ENCODE measurements at places on chromosomes 3 and 15.

GRCh38 chr3:11724615-11725339 is 81.1 kb upstream of the VGLL4 start:
- DNase-seq = no peak

DNA sequence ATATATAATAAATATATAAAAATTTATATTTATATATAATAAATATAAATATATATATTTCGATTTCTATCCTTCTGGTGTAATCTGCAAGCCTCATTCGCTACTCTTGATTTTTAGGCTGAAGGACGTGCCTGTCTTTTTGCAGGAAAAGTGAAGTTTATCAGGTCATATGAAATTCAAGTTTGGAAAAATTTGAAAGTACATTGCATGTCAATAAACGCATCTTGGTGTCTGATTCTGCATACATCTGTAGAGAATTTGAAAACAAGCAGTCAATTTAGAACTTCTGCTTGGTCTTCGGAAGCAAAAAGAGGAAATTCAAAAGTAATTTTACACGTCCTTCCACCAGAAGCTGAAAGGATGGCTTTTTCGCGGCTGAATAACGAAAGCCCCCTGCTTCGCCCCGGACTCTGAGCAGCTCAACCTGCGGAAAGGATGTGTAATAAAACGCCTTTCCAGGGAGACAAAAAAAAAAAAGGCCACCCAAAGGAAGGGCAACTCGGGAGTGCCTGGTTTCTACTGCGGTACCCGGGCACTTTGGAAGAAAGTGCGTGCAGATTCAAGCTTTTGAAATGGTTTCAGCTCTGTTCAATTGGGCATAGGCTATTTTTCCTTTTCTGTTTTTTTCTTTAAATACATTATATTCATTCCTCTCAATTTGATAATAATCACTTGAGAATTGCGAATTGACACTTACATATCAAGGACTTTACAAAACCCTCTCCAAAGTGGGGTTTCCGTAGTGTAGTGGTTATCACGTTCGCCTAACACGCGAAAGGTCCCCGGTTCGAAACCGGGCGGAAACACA is 1.5 kb upstream of the MYNN start:
- DNase-seq = peak; percentile 85

GRCh38 chr3:68963891-68964290 is 31.5 kb upstream of the TAFA4 start:
- DNase-seq = no peak

DNA sequence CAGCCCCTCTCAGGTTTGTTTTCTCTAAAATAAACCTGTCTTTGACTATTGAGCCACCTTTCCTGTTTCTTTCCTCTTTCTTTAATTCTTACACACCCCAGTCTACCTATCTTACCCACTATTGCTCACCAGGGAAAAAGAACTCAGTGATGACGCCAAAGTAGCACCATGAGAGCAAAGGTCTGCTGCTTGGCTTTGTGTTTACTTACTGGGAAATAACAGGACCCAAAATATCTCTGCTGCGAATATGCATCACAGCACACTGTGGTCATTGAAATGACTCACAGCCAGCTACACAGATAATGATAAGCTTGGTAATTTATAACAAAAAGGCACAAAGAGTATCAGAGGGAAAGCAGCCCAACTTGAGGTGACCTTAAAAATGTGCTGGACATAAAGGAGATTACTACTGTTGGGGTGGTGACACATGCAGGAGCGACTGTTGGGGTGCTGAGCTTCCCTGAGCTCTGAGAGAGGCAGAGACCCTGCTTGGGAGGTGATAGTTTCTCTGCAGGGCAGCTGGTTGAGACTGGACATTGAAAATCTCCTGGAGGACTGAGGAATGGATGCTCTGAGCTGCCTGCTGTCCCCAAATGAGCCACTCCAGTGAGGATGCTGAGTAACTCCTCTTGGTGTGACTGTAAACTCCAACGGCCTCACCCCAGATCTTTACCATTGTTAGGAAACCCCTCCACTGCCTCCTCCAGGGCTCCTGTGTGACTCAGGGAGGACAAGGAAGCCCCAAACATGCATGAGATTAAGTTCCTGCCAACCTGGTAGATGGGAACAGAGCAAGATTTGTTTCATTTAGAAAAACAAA is 14.5 kb downstream of the EFCAB12 start:
- DNase-seq = peak; percentile 67

DNA sequence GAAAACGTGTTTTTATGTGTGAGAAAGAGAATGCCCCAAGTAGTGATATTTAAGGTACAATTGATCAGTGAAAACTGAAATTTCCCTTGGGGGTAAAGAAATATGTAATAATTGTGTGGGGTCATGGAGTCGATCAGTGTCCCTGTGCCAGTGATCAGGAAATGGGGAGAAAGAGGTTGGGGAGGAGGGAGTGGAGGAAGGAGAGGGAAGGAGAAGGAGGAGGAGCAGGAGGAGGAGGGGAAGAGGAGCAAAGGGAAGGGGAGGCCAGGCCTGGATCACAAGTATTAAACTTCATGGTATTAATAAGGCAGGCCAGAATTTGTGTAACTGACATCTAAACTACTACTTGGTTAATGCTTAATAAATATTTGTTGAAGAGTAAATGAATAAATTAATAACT is 30.4 kb downstream of the THSD4 start:
- DNase-seq = no peak

GRCh38 chr3:186964616-186965015 is 34.3 kb downstream of the ST6GAL1 start:
- DNase-seq = no peak

- DNase-seq = no peak
These were observed 240.4 kb upstream of the TBL1XR1 start for GRCh38 chr3:177437513-177438337.

DNA sequence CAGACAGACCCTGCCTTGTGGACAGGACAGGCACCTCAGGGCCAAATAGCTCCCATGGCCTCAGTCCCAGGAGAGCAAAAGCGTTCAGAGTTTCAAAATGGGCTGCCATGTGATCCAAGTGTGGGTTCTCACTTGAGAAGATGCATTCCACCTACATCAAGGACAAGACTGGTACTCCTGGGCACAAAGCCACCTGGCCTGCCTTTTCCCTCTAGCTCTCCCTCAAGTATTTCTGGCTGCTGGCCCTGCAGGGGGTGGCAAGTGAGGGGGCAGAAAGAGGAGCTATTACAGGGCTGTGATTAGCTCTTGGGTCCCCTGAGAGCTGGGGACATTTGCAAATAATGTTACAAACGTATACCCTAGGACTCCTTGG is 6.5 kb upstream of the COL7A1 start:
- no peak for DNase-seq

GRCh38 chr15:65837301-65838294 is 31.7 kb upstream of the RAB11A start:
- no peak for DNase-seq

- peak; percentile 31 for DNase-seq
These were observed at the start of gene EPHA6 for GRCh38 chr3:96813820-96814650. Gene EPHA6 (plus strand): TSS chr3:96814594.

- DNase-seq = peak; percentile 49
These were observed 75.5 kb downstream of the NEDD4 start for GRCh38 chr15:55917881-55918296.

GRCh38 chr3:138846262-138846791 is 11.6 kb upstream of the PIK3CB start:
- no peak for DNase-seq

GRCh38 chr15:96160269-96160668 is 170.2 kb upstream of the NR2F2 start:
- no peak for DNase-seq

- no peak for DNase-seq
These were observed 339.7 kb upstream of the NR2F2 start for GRCh38 chr15:95990833-95991232.

GRCh38 chr3:39990532-39990931 is 181.1 kb downstream of the MYRIP start:
- peak; percentile 54 for DNase-seq

DNA sequence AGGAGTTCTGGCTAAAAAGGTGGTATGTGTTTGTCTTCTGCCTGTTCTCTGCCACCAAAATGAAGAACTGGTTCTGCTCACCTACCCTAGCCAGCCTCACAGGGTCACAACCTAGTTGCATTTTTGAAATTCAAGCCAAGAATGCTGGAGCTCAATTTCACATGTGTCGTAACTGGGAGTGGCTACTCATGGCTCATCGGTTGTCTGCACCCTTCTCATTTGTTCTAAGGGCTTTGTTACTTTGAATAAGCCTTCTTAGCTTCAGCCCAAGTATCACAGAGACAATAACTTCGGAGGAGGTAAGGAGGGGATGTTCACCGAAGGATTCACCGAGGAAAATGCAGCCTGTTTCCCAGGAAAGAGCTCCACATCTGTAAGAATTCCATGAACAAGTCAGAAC is 134.3 kb upstream of the RARB start:
- DNase-seq = peak; percentile 13

- DNase-seq = no peak
These were observed 29.9 kb upstream of the ZKSCAN7 start for GRCh38 chr3:44525060-44525459.

- no peak for DNase-seq
These were observed 38.1 kb upstream of the RASA2 start for GRCh38 chr3:141448606-141449220.

GRCh38 chr3:10875914-10876313 is 59.9 kb downstream of the SLC6A11 start:
- no peak for DNase-seq

DNA sequence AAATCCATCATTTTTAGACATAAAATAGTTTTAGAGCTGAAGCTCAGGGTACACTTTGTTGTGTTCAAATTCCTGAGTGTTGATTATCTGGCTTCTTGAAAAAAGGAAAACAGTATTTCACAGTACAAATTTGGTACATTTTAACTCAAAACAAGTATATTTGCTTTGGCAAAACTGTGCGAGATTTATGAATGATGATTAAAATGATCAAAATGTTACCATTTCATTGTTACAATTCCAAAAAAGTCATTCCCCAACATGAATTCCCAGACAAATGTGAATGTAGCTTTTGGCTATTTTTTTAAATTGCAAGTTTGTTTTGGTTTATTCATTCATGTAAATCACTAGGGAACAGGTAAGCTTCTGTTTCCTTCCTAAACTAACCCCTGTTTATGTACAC is 347.4 kb upstream of the DCBLD2 start:
- no peak for DNase-seq

DNA sequence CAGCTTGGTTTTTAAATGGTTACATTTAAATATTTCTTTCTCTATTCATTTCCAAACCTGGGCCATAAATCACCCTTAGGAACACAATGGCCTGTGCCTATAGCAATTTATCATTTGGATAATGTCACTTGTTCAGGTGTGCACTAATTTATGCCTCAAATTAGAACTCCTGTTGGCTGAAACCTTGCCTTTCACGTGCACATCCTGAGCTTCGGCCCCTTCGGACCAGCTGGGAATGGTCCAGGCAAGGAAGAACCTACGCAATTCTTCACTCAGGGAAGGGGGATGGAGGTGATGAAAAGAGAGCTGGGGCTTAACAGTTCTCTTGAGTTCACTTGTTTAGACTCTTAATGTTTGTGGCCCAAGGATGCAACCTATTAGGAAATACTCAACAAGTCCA is 324.1 kb upstream of the ICE2 start:
- no peak for DNase-seq

DNA sequence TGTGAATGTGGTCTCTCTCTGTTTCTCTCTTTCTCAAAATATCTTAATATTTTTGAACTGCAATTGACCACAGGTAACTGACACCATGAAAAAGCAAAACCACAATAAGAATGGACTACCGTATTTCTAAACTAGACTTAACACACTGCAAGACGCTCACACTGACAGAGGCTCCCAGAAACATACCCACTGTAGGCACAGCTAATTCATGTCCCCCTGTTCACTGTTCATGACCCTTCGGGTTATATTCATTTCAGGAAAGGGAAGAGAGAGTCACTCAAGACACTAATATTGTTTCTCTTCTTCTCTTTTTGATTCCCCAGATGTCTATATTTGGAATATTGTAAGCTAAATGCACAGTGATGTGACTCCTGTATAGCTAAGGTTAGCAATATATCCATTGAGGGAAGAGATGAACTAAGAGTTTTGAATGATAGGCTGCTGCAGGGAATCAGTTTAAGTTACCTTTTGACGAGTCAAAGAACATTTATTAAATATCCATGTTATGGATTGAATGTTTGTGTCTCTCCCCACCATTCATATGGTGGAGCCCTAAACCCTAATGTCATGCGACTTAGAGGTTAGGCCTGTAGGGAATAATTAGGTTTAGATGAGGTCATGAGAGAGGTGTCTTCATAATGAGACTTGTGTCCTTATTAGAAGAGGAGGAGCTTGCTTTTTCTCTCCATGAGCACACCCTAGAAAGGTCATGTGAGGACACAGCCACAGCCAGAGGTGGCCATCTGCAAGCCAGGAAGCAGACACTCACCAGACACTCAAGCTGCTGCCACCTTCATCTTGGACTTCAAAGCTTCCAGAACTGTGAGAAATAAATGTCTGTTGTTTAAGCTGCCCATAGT is 216.6 kb upstream of the GRM7 start:
- no peak for DNase-seq

GRCh38 chr3:160154033-160154432 is 71.2 kb upstream of the C3orf80 start:
- DNase-seq = no peak

DNA sequence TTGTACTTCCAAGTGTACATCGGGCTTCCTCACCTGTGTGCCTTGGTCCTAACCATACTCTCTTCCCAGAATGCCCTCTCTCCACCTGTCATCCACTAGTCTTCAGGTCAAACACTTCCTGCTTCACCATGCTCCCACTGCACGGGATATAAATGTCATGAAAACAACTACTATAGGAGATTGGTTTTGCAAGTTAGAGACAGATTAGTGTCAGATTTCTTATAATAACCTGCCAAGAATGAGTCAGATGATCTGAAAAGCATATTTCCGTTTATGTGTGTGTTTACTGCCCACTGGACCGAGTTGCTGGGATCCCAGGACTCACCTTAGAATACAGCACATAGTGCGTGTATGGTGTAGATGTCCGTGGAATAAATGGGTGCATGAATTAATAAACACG is 21.4 kb downstream of the PLA1A start:
- DNase-seq = no peak

GRCh38 chr3:75906555-75907112 is 121.3 kb upstream of the ZNF717 start:
- no peak for DNase-seq

DNA sequence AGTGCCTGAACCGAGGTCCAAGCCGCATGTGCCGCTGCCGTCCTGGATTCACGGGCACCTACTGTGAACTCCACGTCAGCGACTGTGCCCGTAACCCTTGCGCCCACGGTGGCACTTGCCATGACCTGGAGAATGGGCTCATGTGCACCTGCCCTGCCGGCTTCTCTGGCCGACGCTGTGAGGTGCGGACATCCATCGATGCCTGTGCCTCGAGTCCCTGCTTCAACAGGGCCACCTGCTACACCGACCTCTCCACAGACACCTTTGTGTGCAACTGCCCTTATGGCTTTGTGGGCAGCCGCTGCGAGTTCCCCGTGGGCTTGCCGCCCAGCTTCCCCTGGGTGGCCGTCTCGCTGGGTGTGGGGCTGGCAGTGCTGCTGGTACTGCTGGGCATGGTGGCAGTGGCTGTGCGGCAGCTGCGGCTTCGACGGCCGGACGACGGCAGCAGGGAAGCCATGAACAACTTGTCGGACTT is 7.1 kb downstream of the DLL4 start:
- DNase-seq = no peak

- DNase-seq = no peak
These were observed 8.7 kb downstream of the CYP1A1 start for GRCh38 chr15:74716651-74717050.

- no peak for DNase-seq
These were observed 297.7 kb downstream of the LRTM1 start for GRCh38 chr3:54630101-54630623.

Data from A549 (cell line).